A172 (cell line): ENCODE measurements at places on chromosomes 13 and 19.

GRCh38 chr19:6376512-6377190 is 918 bp upstream of the PSPN start:
- no peak for DNase-seq

DNA sequence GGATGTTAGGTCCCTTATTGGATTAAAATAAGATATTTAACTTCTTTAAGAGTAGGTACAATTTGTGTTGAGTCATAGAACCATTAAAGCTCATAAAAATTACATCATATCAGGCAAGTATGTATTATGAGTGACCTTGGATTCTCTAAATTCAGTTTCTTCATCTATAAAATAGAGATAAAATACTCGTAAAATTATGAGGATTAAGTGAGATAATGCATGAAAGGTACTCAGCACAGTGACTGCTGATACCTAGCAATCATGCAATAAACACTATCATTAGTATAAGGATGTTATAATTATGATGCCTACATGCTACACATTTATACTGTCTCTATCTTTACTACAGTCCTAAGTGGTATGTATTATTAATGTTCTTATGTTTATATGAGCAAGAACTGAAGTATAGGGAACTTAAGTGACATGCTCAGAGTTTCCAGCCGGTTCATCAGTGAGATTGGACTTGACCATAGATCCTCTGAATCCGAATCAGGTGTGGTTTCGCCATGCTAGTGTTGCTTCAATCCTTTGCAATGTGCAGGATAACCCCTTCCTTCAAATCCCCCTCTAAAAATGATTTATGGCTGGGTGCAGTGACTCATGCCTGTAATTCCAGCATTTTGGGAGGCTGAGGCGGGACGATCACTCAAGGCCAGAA is 22.9 kb upstream of the FRY start:
- DNase-seq = no peak

DNA sequence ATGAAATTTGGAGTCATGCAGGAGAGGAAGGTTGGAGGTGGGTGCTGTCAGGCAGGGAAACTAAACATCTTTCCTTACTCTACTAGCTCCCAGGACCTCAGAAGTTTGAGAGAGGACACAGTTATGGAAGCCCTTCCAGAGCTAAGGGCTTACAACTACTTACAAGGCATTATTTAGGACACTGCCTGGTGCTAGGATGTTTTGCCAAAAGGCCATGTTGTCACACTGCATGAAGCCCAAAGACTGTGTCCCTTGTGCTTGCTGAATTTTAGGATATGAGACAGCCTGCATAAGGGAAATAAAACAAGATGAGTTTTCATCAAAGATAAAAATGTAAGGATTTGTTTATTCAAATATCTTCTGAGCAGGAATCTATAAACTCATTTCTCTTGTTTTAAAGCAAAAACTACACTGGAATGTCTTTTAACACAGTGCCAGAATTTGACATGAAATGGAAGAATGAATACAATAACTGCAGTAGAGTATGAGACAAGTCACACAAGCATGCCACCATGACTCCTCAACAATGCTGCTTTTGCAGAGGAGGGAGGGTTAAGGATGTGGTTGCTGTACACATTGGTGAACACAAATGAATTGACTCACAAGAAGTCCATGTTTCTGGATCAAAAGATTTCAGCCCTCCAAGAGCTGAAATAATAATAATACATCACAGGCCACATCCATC is 258.4 kb downstream of the SPRY2 start:
- no peak for DNase-seq

DNA sequence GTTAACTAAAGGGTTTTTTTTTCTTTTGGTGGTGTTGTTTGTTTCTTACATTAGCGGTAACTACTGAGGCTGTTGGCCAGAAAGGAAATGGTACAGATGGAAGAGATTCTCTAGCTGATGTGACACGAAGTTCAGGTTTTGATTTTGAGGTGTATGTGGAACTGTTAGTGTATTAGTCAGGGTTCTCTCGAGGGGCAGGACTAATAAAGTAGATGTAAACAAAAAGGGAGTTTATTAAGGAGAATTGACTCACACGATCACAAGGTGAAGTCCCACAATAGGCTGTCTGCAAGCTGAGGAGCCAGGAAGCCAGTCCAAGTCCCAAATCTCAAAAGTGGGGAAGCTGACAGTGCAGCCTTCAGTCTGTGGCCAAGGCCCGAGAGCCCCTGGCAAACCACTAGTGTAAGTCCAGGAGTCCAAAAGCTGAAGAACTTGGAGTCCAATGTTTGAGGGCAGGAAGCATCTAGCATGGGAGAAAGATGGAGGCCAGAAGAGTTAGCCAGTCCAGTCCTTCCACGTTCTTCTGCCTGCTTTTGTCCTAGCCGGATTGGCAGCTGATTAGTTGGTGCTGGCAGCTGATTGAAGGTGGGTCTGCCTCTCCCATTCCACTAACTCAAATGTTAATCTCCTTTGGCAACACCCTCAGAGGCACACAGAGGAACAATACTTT is 577.6 kb downstream of the EFNB2 start:
- DNase-seq = no peak
